Mammary epithelial cell (primary cell): ENCODE measurements at places on chromosomes 1 and 21. TPM values are rescaled to one million over a fixed set of nuclear protein-coding genes. Genes with fewer than 3 reads are reported as not detected.
A peak's percentile ranks its signal among the peaks of the same experiment; 100 is the strongest.

- no peak for DNase-seq
Measured at GRCh38 chr1:16202281-16203210, 9.9 kb downstream of the ARHGEF19 start.

GRCh38 chr21:35041122-35041521, 8.0 kb downstream of the RUNX1 start:
- no peak for DNase-seq

GRCh38 chr1:156429313-156430060, 60.5 kb downstream of the RHBG start:
- DNase-seq = no peak

Gene C1orf141
- total RNA-seq = not detected in 2 replicates

Gene NBPF4
- total RNA-seq = not detected in 2 replicates

- DNase-seq = no peak
Measured at GRCh38 chr1:66231681-66232463, 302.1 kb upstream of the SGIP1 start.

- peak; percentile 98 for DNase-seq
Measured at GRCh38 chr21:41783476-41784180, 16.8 kb upstream of the RIPK4 start.
